ENCODE measurements at places on chromosomes 2 and 18.

GRCh38 chr2:235050980-235051351 lies 99.1 kb downstream of the SH3BP4 start:
- DNase-seq: no peak

DNA sequence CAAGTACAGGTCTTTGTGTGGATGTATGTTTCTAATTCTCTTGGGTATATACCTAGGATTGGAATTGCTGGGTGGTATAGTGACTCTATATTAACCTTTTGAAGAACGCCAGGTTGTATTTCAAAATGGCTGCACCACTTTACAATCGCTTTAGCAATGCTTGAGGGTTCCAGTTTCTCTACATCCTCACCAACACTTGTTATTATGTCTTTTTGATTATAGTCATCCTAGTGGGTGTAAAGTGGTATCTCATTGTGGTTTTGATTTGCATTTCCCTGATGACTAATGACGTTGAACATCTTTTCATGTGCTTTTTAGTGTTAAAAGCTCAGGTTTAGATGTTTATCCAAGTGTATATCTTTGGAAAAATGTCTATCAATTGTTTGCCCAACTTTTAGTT lies 39.5 kb downstream of the CTIF start:
- DNase-seq: no peak

DNA sequence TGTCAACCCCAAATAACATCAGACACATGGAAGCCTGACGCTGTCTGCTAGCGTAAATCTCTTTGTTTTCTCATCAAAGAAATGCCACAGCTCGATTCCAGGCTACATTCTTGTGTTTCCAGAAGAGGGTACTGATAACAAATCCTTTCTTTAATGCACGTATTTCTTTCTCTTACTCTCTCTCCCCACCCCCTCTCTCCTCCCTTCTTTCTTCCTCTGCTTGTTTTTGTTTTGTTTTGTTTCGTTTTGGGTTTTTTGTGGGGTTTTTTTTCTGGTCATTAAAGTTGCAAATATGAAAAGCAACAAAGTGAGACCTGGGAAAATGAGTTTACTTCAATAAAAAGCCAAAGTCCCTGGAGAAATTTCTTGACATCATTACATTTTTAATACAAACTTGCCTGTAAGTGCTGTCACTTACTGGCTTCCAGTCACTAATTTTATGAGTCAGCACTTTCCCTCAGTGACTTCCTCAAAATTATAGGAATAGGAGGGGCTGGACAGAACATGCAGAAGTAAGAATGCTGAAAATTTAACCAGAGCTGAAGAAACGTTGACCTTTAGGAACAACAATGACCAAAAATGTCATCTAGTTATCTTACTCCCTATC lies 106.7 kb upstream of the NABP1 start:
- DNase-seq: no peak

DNA sequence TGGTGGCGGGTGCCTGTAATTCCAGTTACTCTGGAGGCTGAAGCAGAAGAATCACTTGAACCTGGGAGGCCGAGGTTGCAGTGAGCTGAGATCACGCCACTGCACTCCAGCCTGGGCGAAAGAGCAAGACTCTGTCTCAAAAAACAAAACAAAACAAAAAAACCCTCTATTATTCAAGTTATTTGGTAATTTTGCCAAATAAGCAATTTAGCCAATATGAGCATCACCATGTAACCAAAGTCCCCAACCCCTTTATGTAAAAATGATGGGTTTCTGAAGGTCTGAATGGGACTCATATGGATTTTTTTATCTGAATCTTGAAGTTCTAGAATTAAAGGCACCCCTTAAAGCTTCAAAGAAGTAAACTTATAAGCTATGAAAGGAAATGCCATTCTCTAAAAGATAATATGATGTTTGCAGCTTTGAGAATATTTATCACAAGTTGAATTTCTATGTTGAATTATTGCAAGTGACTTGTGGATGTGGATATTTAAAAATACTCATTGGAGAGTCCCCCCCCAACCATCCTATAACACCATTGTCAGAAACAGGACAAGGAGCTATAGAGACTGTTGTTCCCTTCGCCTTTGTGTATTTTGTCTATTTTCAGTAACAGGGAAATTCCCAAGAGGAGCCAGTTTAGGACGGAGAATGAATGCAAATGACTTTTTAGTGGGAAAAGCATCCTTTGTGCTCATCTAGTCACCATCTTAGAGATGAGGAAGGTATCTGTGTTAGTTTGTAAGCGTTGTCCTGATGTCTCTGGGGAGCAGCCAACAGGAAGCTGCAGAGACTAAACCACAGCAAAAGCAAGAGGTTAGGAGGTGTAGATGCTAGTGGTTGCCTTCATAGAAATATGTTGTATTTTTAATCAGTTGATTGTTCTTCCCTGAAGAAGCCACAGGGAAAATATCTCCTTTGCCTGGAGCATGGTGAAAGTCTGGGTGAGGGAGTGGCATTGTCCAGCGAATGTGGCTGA lies 68.3 kb downstream of the TET3 start:
- no peak for DNase-seq

- no peak for DNase-seq
These were observed 20.0 kb downstream of the ID2 start for GRCh38 chr2:8701681-8702379.

Measured in stimulated activated CD4-positive, alpha-beta T cell treated with anti-CD3 and anti-CD28 coated beads, Interleukin-4, amount 100 ng/mL, for 4 hours (primary cell).